ENCODE measurements at places on chromosomes 13 and 19. TPM values are rescaled to one million over a fixed set of nuclear protein-coding genes. Genes with fewer than 3 reads are reported as not detected.

GPC6 gene
- total RNA-seq = not detected

GNG8 gene
- 25.9 TPM for total RNA-seq

ZNF547 gene
- total RNA-seq = 3.5 TPM

EFNB2 gene
- total RNA-seq = 0.14 TPM

LILRB4 gene
- not detected for total RNA-seq

OR4F17 gene
- not detected for total RNA-seq

ZSCAN1 gene
- total RNA-seq = not detected

RRAS gene
- 6.6 TPM for total RNA-seq

ZFP36 gene
- total RNA-seq = 107 TPM

IGFL1 gene
- not detected for total RNA-seq

PALM gene
- not detected for total RNA-seq

FGF22 gene
- not detected for total RNA-seq

CLEC17A gene
- not detected for total RNA-seq

LENG9 gene
- 6.3 TPM for total RNA-seq

TNNI3 gene
- not detected for total RNA-seq

ZNF708 gene
- total RNA-seq = 17.7 TPM

MZF1 gene
- 18.1 TPM for total RNA-seq

ZNF28 gene
- total RNA-seq = 15.5 TPM

ZNF296 gene
- total RNA-seq = 9.5 TPM

FXYD1 gene
- not detected for total RNA-seq

SERTM1 gene
- total RNA-seq = not detected

ACP7 gene
- not detected for total RNA-seq

FGF21 gene
- total RNA-seq = not detected

CD79A gene
- 4.0 TPM for total RNA-seq

CYP2F1 gene
- not detected for total RNA-seq

ZNF878 gene
- 0.67 TPM for total RNA-seq

ADM5 gene
- total RNA-seq = 2.7 TPM

MTIF3 gene
- total RNA-seq = 41.2 TPM

BAX gene
- 359 TPM for total RNA-seq

ACOD1 gene
- not detected for total RNA-seq

RNF113B gene
- not detected for total RNA-seq

B9D2 gene
- 8.2 TPM for total RNA-seq

SOHLH2 gene
- not detected for total RNA-seq

LRFN3 gene
- total RNA-seq = 11.9 TPM

CEACAM7 gene
- total RNA-seq = not detected

SLC10A2 gene
- total RNA-seq = not detected

LILRA6 gene
- not detected for total RNA-seq

MYO16 gene
- total RNA-seq = 0.05 TPM

MEIOSIN gene
- not detected for total RNA-seq

POMP gene
- 93.1 TPM for total RNA-seq

SMAD9 gene
- not detected for total RNA-seq

PGLYRP2 gene
- total RNA-seq = 0.12 TPM

C19orf85 gene
- not detected for total RNA-seq

EMP3 gene
- 294 TPM for total RNA-seq

CD209 gene
- total RNA-seq = not detected

ZNF571 gene
- total RNA-seq = 2.2 TPM

TSEN34 gene
- 13.5 TPM for total RNA-seq

CERS1 gene
- not detected for total RNA-seq

OR10H1 gene
- total RNA-seq = not detected

KLK5 gene
- not detected for total RNA-seq

HIPK4 gene
- not detected for total RNA-seq

AMER2 gene
- not detected for total RNA-seq

PRR19 gene
- total RNA-seq = 0.89 TPM

AKT1S1 gene
- total RNA-seq = 13.4 TPM

ITGBL1 gene
- 0.05 TPM for total RNA-seq

ERICH4 gene
- not detected for total RNA-seq

SLC25A41 gene
- total RNA-seq = 0.44 TPM
